ENCODE measurements at places on chromosomes 12 and 14. TPM values are rescaled to one million over a fixed set of nuclear protein-coding genes. Genes with fewer than 3 reads are reported as not detected.

DNA sequence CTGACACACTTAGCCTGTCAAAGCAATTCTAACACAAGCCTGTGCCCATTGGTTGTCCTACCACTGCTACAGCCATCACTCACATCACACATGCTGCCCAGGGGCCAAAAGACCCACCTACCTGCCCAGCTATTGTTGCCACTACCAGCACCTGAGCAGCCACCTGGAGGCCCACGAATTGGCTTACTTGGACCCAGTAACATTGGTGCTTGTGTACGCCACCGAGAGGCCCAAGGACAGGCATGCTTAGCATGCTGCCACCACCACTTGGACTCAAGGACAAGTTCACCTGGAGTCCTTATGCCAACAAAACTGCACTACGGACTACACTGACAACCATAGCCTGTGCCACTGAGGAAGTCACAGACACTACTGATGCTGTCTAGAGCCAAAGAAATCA, 221.1 kb downstream of the SLC38A4 start:
- DNase-seq: no peak

The AP1G2 gene
- total RNA-seq: 70.9 TPM

The DDX55 gene
- total RNA-seq: 35.1 TPM

GRCh38 chr14:91438845-91439244, 21.2 kb upstream of the CCDC88C start:
- DNase-seq: no peak

GRCh38 chr14:29906256-29906870, 21.3 kb downstream of the PRKD1 start:
- no peak for DNase-seq

GRCh38 chr14:23578560-23579310, at the start of gene JPH4:
JPH4 (minus strand) TSS chr14:23578790; CDS start chr14:23577453, 1,337 bp downstream.
- no peak for DNase-seq

DNA sequence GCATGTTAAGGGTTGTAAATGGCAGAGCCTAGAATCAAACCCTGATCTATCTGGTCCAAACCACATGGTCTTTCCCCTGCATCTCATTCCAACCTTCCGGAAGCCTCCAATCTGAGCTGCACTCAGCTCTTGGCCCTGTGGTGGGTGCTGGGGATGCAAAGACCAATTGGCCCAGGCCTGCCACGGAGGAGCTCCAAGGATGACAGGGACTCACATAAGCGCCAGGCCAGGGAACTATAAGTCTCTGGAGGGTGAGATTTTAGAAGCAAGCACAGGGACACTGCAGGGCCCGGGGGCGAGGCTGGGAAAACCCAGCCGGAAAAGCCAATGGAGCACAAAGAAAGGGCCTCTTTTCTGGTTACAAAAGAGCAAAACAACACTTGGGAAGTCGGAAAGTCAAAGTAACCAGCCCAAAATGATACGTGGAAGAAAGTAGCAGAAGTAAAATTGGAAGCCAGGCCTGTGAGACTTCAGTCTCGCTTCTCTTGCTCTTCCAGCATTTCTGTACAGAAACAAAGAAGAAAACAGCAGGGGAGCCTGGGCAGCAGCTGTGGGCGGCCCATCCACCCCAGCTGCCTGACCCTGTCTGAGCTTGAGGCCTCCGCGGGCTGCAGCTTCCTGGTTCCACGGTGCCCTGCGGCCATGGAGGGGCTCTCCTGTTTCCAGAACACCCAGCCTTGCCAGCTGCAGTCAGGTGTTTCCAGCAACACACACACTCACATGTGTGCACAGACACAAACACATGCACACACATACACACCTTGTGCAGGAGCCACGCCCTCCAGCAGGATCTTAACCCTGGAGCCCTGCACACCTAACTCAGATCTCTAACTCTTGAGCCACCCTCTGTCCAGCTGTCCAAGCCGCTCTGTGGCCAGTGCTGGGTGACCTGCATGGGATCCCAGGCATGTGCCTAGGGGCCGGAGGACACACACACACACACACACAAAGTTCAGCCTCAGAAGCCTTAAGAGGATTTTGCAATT, 178.2 kb downstream of the BCL11B start:
- peak; percentile 48 for DNase-seq

GRCh38 chr14:52355016-52355431, 40.9 kb downstream of the PTGER2 start:
- no peak for DNase-seq

The APOLD1 gene
- total RNA-seq: 0.71 TPM

GRCh38 chr12:82745063-82745674, 58.5 kb downstream of the TMTC2 start:
- DNase-seq: no peak

- no peak for DNase-seq
Measured at GRCh38 chr12:81809113-81809777, 50.1 kb upstream of the PPFIA2 start.

GRCh38 chr12:6582196-6582595, 14.1 kb upstream of the NOP2 start:
- no peak for DNase-seq

DNA sequence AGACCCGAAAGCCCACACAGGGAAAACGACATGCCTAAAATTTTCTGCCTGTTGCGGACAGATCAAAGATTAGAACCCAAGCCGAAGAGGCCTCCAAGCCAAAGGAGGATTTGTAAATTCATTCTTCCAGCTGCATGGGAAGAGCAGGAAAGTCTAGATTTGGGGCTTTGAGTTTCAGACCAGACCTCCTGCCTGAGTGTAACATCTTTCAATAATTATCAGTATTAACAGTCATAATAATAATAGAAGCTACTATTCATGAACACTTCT, 1.7 kb upstream of the HSPB8 start:
- no peak for DNase-seq

GRCh38 chr12:111673503-111673902, 12.3 kb downstream of the BRAP start:
- no peak for DNase-seq

The PLD4 gene
- 0.04 TPM for total RNA-seq

The CPNE6 gene
- not detected for total RNA-seq

- DNase-seq: no peak
Measured at GRCh38 chr14:79111987-79112501, 941.9 kb downstream of the NRXN3 start.
